ENCODE measurements at places on chromosomes 1 and 21.
A peak's percentile ranks its signal among the peaks of the same experiment; 100 is the strongest.

DNA sequence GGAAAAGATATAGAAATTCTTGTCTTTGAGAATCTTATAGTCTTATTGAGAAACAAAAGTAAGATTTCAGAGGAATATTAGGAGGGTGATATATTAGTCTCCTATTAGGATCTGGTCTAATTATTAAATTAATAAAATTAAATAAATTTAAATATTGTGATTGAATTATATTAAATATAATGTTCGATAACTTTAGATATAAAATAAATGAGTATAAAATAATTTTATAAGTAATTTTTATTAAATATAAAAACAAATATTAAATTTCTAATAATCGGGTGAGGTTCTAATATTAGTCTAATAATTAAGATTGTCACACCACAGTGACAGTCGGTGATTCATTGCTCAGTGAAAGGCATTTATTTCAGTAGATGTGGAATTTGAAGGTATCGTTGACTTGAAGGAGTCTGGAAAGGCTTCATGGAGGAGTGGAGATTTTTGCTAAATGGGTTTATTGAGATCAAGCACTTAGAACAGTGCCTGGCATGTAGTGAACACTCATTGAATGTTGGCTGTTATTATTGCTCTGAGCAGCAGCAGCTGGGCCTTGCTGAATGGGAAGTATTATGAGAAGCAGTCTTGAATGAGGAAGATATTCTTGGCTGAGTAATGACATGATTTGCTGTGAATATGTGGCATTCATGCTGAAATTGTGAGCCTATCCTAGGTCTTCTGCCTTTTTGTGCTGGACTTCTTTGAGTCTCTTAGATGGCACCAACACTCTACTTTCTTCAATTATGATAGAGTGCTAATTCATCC is 74.6 kb downstream of the USP25 start:
- no peak for DNase-seq

DNA sequence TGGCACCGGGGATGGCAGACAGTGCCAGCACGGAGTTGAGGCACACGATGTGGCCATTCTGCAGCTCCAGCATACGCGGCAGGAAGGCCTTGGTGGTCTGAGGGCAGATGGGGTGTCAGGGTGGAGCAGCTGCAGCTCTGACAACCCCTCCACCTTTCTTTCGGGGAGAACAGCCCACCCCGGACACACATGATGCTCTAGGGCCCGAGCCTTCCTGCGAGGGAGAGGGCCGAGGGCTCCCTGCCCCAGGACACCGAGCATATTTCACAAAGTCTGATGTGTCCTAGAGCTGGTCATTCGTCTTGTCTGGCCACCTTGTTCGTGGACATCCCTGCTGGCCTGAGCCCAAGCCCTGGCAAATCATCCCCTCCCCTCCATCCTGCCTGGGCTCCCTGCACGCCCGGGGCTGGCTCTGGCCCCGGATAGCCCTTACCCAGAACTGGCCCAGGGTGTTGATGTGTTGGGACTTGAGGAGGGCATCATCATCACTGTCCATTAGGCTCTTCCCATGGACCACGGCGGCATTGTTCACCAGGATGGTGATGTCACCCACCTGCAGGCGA is 39.1 kb downstream of the DHRS3 start:
- DNase-seq: no peak

GRCh38 chr1:206941766-206942418 is 4.4 kb downstream of the PIGR start:
- DNase-seq: no peak

DNA sequence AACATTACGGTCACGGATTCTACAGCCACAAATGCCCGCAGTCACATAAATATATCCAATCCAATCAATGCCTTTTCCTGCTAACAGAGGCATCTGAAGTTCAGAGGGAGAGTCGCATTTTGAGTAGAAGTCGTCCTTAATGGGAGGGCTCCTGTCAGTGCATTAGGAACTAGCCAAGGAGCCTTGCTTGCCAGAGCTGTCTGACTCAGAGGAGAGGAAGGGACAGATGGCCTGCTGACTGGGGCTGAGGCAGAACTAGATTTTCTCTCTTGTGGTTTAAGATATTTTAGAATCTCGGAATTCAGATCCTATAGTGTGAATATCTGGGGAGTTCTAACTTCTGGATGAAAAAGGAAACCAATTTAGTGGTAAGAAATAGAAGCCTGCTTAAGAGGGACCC is 10.6 kb downstream of the XKR8 start:
- peak; percentile 77 for DNase-seq

GRCh38 chr1:13514821-13515220 is 1.0 kb upstream of the LRRC38 start:
- no peak for DNase-seq

DNA sequence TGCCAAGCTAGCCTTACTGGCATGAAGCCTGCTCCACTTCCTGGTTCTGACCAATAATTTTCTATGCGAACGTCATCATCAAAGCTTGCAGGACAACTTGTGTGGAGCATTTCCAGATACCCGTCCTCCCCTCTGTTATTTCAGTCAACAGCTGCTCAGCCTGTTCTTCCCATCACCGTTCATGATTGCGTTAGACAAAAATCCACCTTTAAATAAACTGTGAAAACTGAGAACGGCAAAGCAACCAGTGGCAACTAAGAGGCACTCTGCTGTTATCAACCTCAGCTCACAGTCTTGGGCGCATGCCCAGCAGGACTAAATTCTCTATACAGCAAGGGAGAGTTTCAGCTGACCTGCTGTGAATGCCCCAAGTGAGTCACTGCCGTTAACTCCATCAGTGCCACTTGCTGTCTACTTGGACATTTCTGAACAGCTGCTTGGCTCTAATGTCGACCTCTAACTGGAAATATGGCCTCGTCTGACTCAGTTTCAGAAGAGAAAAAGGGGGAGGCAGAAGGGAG is 207.4 kb upstream of the RUNX1 start:
- DNase-seq: peak; percentile 97

DNA sequence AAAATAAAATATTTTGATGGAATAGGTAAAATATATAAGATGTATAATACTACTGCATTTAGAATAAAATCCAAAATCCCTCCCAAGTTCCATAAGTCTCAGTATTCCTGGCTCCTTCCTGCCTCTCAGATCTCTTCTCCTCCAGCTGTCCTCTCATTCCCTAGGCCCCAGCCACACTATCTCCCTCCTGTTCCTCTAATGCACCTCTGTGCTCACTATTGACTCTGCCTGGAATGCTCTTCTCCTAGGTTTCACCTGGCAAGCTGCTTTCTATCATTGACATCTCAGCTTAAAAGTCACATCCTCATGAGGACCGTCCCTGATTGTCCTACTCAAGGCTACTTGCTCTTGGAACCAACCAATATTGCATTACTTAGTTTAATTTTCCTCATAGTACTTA is 7.2 kb downstream of the NME7 start:
- DNase-seq: no peak

- DNase-seq: no peak
Observed at GRCh38 chr1:115830963-115831362, 10.0 kb downstream of the NHLH2 start.

GRCh38 chr1:218371927-218372672 is 27.0 kb downstream of the TGFB2 start:
- DNase-seq: peak; percentile 39

- no peak for DNase-seq
Observed at GRCh38 chr1:200115532-200115931, 88.0 kb downstream of the NR5A2 start.

DNA sequence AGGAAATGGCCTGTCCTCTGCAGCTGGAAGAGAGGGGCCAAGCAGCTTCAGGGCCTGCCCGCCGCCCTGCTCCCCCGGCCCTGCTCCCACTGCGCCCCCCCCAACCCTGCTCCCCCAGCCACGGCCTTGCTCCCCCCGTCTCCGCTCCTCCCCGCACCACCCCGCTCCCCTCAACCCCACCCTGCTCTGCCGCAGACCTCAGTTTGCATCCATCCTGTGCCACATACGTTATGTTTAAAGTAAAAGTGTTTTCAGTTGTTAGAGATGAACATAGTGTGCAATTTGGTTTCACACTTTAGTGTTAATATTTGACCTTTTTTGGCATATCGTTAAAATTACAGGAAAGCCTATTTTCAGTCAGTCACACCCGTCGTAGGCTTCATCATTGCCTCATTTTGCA is 34.1 kb upstream of the DIP2A start:
- no peak for DNase-seq

DNA sequence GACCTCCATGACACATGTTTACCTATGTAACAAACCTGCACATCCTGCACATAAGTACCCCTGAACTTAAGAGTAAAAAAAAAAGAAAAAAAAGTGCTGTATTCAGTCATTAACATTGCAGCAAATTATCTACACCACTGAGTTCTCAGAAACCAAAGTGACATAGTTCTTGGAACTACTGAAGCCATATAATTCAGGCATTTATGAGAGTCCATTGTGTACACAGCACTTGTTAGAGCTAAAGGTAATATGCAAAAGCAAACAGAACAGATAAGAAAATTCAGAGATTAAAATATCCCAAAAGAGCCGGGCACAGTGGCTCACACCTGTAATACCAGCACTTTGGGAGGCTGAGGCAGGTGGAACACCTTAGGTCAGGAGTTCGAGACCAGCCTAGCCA is 38.0 kb downstream of the F5 start:
- no peak for DNase-seq

DNA sequence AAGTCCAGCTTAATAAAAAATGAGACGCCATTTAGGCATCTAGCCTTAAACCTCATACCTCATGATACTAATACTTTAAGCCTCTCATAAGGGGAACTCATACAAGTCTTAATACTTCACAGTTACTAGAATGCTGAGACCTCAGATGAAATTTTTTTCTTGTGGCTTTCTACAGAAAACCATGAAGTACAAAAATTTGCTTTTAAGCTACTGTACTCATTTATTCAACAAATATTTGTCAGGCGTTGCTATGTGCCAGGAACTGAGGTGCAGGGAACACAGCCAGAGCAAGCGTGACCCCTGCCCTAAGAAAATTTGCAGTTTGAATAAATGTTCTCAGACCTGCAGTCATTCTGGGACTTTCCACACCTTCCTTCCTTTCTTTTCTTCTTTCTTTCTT is 150.6 kb downstream of the MRPL39 start:
- DNase-seq: peak; percentile 17

DNA sequence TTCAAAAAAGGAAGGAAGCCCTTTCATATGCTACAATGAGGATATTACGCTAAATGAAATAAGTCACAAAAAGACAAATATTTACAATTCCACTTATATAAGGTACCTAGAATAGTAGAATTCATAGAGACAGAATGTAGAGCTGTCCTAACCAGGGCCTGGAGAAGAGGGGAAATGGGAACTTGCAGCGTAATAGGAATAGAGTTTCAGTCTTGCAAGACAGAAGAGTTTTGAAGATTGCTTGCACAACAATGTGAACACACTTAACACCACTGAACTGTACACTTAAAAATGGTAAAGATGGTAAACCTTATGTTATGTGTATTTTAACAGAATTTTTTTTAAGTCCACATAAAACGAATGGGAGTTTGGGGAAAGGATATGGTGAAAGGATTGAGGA is 2.9 kb downstream of the CD1B start:
- no peak for DNase-seq

DNA sequence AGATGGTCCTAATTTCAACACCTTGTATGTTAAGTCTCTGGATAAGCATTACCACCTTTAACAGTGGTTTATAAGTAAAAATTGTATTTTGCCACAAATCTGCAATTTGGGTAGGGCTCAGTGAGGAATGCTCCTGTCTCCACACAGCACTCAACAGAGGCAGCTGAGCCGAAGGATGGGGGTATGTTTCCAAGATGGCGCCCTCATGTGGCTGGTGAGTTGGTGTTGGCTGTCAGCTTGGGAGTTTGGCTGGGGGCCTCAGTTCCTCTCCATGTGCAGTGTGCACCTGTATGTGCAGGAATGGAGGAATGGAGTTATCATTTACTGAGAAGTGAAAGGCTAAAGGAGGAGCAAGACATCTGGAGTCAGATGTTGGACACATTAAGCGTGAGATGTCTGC is 136.8 kb downstream of the GABPA start:
- no peak for DNase-seq

DNA sequence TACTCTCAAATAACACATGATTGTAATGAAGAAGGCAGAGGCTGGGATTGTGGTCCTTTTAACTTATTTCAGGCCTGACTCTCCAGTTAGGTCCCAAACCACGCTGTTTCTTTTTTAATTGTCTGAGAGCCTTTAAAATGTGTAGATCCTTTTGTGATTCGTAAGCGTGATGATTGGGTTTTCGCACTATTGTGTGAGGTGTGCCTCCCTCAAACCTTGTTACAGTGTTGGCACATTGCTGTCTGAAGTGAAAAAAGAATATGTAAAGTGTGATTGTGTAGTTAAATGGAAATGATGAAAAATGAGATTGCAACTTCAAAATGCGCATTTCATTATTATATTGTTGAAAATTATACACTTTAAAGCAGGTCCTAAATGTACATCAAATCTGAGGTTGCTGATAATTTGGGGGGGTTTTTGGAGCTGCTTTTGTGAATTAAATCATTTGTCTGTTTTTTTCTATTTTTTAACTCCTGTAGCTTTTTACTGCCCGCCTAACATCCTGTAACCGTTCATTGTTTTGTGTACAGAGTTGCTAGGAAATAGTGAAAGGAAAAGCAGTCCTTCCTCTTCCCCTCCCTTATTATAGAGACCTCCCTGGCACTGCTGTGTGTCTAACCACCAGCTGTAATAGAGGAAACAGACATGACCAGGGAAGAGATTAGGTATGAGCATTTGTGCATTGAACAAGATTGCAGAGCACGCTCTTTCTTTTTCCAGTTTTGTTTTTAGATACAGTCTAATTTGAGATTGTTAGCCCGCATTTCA is 43.3 kb downstream of the IARS2 start:
- no peak for DNase-seq

- DNase-seq: no peak
Observed at GRCh38 chr1:69567652-69568420, at the start of gene LRRC7. Gene LRRC7, plus strand, starts transcription at chr1:69567922. Its CDS starts 718 bp downstream, at chr1:69568640.

DNA sequence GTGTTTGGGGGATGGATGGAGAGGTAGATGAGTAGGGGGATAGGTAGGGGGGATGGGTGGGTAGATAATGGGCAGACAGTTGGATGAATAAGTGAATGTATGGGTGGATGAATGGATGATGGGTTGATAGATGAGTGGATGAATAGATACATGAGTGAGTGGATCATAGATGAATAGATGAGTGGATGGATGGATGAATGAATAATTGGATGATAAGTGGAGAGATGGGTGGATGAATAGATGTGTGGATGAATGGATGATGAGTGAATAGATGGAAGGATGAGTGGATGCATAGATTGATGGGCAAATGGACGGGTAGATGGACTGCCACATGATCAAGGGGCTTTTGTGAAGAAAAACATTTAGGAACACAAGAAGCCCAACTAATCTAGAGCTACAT is 133.3 kb upstream of the F3 start:
- no peak for DNase-seq

GRCh38 chr1:3120140-3120539 is 51.1 kb downstream of the PRDM16 start:
- DNase-seq: peak; percentile 11

DNA sequence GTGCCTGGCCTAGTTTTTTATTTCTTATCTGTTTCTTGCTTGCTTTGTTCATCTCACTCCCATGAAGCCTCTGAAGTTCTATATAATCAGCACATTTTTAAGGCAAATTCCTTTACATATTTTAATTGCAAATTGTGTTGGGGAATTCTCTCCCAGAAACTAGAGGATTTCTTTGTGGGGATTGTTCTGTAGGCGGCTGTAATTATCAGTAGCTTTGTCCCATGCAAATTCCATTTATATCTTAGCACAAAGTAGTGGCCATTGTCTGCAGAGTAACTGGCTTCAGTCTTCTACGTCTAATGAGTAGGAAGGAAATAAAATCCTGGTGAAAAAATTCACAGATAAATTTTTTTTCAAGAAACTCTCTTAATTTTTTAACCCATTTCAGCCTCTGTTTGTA is 35.7 kb downstream of the CLEC20A start:
- no peak for DNase-seq
